ENCODE measurements at places on chromosomes 16 and 17.

DNA sequence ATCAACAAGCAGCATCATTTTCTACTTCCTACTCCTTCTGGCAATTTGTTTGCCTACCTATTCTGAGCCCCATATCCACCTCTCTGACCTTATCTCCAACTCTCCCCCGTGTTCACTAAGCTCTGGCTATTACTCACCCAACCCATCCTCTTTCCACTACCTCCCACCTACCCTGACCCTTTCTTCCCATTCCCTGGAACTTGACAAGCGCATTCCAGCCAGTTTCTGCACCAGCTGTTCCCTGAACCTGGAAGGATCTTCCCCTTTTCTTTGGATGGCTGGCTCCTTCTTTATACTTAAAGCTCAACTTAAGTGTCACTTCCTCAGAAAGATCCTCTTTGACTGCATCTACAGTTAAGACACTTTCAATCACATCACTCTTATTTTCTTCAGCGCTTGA, 2.2 kb downstream of the DCUN1D3 start:
- DNase-seq: no peak

- no peak for DNase-seq
These were observed 263.2 kb downstream of the KIF2B start for GRCh38 chr17:54085934-54086333.

DNA sequence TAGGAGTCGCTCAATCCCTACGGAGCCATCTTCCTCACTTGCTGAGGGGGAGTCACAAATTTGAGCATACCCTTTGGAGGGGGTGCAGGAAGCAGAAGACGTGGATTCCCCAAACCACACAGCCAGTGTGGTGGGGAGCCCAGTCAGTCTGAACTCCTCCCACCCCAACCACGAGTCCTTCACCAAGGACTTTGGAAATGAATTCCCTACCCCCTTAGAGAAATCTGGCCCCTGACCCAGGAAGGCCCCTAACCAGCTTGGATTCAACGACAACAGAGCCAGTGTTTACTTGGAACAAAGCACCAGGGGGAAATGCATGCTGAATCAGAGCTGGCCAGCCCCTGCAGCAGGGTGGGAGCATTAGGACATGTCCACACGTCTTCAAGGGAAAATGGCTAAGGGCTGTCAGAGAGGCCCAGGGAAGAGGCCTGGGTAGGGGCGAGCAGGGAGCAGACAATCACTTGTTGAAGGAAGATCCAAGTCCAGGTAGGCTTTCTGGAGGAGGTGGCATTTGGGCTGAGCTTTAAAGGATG, 5.5 kb upstream of the TMEM92 start:
- DNase-seq: no peak

- DNase-seq: no peak
These were observed 58.9 kb upstream of the ARHGAP44 start for GRCh38 chr17:12730421-12730820.

DNA sequence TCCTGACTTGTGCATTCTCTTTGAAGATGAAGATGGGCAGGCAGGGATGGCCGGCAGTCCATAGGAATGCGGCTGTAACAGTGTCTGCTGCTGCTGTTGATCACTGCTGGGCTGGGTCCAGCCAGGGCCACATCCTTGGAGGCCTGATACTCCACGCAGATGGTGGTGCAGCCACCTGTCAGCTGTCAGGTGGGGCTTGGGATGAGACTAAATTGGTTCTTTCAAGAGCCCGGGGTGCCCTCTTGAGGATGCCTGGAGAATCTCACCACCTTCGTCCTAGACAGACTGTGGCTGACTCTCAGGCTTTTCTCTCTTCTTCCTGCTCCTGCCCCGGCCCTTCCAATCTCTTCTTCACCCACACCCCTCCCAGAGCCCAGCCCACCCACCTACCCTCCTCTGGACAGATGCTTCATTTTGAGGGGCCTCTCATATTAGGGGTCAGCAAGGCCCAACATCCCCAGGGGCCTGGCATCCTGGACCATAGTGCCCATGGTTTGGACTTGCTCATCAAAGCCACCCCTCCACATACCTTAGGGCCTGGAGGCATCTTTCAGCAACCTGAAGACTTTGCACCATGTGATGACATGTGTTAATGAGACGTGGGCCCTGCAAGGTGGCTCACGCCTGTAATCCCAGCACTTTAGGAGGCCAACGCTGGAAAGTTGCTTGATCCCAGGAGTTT, 19.1 kb downstream of the OSBPL7 start:
- no peak for DNase-seq

Measured in liver (tissue), 10 donors.